ENCODE measurements at places on chromosomes 12 and 14.

- peak; percentile 12 for DNase-seq
These were observed 440.8 kb downstream of the EGLN3 start for GRCh38 chr14:33510063-33510481.

DNA sequence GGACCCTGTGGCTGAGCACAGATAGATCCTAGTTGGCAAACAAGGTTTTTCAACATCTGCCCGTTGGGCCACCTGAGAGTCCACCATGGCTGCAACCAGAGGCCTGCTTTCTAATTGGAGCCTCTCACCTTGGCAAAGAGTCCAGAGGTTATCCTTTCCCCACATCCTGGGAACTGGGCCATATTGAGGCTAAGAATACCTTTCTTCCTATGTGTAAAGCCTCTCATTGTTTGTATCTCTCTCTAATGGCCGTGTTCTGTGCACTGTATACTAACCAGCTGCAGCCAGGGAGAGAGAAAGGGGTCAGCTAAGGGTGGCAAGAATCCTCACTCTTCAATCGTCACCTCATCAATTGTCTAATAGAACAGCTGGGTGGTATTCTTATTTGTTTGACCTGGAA, 79.1 kb upstream of the ST8SIA1 start:
- no peak for DNase-seq

- no peak for DNase-seq
These were observed 48.4 kb downstream of the C12orf75 start for GRCh38 chr12:105378911-105379310.

DNA sequence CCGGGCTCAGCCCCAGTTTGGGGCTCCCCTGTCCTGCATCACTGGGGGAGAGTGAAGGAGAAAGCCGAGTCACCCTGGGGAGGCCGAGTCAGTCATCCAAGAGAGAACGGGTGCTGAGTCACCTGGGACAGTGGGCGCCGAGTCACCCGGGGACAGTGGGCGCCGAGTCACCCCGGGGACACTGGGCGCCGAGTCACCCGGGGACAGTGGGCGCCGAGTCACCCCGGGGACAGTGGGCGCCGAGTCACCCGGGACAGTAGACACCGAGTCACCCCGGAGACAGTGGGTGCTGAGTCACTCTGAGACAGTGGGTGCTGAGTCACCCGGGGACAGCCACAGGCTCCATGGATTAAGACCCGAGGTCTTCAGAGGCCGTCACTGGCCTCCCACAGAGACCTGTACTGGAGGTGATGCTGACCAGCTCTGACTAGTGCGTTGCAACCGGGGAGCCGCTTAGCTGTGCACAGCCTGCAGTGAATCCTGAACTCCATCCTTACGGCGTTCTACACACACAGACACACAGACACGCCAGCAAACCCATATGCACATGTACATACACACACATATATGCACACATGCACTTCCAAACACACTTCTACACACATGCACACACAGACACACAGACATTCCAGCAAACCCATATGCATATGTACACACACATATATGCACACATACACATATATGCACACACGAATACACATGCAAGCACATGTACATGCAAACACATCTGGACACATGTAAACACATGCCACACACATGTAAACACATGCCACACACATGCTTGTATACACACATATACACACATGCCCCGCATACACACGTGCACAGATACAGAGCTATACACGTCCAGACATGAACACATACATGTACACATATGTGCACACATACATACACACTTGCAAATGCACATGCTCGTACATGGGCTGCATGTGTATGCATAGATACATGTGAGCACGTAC, 64.9 kb upstream of the GALNT9 start:
- no peak for DNase-seq

DNA sequence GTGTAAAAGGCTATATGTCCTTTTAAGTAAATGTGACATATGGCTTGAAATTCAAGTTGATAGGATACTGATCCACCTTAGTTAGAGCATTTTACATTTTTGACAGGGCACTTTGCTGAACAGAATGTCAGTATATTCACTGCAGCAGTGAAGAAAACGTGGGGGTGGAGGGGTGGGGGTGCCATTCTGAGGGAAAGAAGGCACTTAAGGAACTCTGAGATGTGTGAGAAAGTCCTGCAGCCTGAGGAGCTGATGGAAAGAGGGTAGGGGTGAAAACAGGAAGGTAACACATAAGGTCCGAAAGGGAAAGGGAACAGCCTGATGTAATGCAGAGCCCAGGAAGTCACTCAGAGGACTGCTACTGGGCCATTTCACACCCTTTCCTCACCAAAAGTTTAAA, 265.5 kb upstream of the GRIP1 start:
- DNase-seq, result no peak

- DNase-seq, result no peak
These were observed 499.0 kb downstream of the GALC start for GRCh38 chr14:87494010-87494409.

DNA sequence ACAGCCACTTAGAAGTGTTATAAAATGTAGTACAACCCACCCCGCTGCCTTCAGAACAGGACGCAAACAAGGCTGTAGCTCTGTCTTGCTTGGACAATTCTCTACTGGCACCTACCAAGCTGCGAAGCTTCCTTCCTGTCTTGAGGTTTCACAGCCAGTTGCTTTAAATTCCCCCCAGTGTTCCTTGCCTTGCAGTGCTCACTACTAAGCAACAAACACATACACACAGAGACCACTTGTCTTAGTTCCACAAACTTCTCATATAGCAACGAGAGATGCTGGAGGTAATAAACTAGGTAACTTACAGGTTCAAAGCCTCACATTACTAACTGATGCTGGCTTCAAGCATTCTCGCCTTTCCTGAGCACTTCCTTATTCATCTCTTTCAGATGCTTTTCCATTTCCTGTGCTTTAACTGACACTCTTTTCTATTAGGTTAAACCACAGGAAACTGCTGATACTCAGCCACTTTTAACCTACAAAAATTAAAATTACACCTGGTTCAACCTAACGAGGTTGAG, 91.5 kb upstream of the PTGDR start:
- no peak for DNase-seq

GRCh38 chr14:96086574-96087077, 47.5 kb downstream of the C14orf132 start:
- peak; percentile 70 for DNase-seq

- DNase-seq, result no peak
These were observed 202.6 kb downstream of the FOXN3 start for GRCh38 chr14:89214221-89214965.

DNA sequence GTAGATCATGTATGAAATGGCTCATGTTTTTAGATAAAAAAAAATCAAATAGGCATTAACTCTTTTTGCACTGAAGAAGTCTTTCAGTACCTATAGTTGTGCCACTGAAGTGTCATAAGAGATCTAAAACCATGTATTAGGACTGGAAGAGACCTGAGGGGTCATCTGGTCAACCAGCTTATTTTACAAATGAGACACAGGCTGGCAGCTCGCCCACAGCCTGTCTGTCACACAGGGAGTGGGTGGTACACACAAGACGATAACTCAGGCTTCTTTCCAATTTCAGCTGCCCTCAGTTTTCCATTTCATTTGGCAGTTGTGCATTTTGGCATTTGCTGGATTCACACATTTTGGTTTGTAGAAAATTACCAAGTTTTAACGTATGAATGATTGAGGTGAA, 34.7 kb downstream of the C12orf75 start:
- DNase-seq, result no peak

GRCh38 chr12:9049520-9050133, 60.3 kb downstream of the KLRG1 start:
- peak; percentile 54 for DNase-seq

DNA sequence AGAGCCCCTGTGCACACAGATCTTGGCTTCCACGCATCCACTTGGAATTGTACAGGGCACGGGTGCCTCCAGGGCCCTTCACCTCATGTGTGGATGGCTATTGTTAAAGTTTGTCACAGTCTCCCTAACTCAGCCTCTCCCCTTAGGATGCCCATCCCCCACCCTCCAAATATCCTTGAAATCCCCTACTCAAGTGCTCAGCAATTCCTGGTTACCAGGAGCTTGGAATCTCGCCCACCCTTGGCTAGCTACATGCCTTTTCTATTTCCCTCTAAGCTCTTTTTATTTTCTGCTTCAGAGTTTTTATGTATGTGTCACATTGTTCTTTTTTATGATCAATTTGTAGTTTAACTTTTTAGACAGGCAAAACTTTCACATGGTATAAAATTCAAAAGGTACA, 13.0 kb upstream of the NR1H4 start:
- no peak for DNase-seq

- DNase-seq, result no peak
These were observed 42.1 kb downstream of the GRIP1 start for GRCh38 chr12:66636771-66637170.
